Activated naive CD4-positive, alpha-beta T cell treated with anti-CD3 and anti-CD28 coated beads, Interleukin-2, amount 10 ng/mL, durations not matched to agents 7 days and 5 days (primary cell): ENCODE measurements at places on chromosomes 4 and X.

DNA sequence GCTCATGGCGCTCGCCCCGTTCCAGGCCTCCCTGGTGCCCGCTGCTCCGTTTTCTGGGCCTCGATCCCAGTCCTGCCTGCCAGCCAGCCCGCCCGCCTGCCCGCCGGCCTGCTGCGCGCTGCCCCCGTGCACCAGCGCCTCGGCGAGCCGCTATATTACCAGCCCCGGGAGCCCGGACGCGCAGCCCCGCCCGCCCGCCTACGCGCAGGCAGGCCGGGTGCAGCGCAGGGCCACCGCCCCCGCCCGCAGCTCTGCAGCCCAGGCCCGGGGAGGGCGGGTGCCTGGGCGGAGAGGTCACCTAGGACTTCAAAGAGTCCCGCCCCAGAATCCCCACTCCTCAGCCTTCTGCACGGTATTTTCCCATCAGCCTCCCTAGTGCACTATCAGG, at the start of gene MAOB:
Gene MAOB, minus strand, starts transcription at position 157 of the 388 bp plus-strand sequence. Its CDS starts 151 bp downstream, at position 6.
- no peak for DNase-seq

DNA sequence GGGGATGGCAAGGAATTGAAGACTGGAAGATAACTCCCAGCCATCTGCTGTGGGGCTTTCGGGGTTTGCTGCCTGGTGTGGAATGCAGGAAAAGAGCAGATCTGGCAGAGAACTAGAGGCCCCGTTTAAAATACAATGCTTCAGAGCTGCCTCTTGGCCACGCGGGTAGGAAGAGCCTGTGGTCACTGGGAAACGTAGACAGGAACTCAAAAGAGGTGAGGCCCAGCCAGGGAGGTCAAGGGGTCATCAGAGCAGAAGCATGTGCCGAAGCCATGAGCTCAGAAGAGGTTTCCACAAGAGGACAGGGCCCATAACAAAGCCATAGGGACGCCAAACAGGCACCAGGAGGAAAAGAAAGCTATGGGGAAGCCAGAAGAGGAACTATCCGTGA, 14.5 kb upstream of the STS start:
- no peak for DNase-seq

DNA sequence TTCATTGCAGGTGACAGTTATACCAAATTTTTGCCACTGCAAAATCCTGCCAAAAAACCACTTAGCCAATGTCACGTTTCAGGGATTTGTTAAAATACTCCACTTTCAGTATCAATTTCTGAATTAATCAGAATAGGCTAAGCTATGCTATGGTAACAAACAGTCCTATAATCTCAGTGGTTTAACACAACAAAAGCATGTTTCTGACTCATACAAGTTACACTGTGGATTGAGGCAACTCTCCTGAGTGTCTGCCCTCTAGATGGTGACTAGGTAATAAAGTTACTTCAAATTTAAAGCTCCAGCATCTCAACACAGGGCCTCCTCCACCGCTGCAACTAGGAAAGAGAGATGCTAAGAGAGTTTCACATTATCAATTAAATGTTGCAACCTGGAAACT, 23.0 kb upstream of the RADX start:
- no peak for DNase-seq

DNA sequence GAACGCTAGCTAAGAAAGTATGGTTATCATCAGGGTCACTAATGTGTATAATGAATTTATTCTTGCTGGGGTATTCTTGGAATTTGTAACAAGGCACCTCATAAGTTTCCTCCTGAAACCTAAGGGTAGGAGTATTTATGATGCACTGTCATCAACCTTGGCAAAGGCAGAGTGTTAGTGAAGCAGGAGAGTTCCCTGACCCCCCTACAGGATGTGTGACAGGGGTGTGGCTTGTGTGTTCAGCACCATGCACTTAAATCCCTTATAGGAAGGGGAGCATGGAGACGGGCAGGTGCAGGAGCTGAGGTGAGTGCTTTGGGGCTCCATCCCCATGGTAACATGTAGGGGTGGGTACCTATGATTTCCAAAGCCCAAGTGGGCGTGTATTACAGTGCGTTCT, 237.7 kb downstream of the GALNTL6 start:
- DNase-seq, result no peak

GRCh38 chrX:139382529-139382928, 148.0 kb upstream of the F9 start:
- DNase-seq, result no peak

DNA sequence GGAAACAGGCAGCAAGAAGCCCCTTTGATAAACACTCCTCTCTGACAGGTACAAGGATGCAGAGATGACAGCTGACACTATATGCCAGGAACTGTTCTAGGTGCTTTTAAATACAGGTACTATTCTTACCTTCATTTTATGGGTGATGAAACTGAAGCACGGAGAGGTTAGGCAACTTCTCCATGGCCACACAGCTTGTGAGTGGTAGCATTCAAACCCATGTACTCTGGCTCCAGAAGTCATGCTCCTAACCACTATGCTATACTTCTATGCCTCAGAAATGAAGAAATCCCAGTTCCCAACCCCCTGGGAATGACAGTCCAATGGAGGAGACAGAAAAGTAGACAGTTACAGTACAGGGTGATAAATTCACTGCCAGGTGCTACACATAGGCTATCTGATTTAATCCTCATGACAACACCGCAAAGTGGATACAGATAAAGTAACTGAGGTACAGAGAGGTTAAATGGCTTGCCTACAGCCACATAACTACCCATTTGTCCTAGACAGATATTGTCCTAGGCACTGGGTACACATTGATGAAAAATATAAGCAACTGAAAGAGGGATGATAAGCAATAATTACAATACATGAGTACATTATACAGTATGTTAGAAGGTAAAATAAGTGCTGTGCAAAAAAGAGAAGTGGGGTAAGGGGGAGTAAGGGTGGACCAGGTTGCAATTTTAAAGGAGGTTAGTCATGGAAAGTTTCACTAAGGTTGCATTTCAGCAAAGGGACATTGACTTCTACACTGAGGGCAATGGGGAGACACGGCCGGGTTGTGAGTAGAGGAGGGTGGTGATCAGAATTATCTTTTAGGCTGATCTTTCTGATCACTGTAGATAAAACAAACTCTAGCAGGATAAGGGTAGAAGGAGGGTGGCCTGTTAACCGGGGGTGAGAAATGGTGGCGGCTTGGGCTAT, 1.6 kb upstream of the F8 start:
- DNase-seq, result no peak

GRCh38 chr4:59060002-59060846, 1950.0 kb upstream of the IGFBP7 start:
- no peak for DNase-seq

- no peak for DNase-seq
Observed at GRCh38 chr4:10192331-10192730, 75.7 kb upstream of the WDR1 start.

DNA sequence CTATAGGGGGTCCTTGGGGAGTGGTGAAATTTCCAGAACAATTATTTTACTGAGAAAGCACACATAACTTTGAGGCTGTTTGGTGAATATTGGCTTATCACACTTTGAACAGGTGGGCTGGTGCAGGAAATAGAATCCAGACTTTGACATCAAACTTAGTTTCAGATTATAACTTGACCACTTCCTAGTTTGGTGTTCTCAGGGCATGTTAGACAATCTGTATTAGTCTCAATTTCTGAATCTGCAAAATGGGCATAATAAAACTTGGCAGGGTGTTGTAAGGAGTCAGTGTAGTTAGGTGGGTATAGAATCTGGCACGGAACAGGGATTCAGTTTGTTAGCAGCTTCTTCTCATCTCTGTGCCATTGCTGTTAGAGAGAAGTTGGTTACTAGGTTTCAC, 43.3 kb upstream of the MBNL3 start:
- no peak for DNase-seq

- DNase-seq, result no peak
Observed at GRCh38 chrX:137263374-137263773, 229.6 kb upstream of the GPR101 start.

DNA sequence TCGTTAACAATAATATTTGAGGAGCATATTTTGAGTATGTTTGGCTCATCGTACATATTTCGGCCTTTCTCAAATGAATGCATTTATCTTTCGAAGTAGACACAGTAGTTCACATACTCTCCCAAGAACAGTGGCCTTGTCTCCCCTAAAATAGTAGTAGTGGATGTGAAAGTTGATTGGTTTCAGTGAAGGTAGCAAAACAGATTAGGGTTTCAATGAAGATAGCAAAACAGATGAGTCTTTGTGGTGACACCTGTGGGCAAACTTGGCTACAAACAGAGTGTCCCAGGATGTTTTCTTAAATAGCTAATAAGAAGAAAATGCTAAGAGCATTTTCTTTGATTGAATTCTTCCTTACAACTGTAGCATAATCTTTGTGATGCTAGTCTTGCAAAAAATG, 67.0 kb downstream of the USP9X start:
- DNase-seq, result no peak

GRCh38 chr4:11532138-11532537, 103.4 kb upstream of the HS3ST1 start:
- DNase-seq, result no peak

DNA sequence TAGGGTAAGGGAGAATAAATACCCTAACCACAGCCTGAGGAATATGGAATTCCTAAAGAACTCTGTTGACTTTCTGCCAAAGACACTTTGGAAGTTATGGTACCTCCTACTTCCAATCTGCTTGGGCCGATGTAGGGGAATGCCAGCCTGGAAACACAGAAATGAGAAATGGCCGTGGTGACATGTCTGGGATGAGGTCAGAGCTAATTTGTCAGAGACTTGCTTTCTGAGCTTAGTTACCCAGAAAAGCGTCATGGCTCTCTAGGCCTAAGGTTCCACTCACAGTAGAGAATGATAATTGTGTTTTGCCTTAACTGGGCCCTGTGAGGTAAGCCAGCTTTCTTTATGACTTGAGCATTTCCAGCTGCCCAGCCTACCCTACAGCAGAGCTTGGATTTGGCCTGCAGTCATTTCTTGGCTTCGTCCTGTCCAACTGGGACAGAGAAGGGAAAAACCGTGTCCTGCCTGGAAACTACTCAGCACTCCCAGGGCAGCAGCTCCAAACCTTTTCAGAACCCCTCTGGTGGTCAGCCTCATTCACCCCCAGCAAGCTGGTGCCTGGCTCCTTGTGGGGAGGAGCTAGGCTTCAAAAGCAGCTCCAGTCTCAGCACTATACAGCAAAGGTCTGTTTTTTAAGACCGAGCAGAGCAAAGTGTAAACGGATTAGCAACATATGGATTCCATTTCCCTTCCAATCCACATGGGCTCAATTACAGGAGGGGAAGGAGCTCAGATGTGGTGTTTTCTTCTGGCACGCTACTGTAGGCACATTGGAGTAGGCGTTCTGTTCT, 92.3 kb downstream of the RLIM start:
- DNase-seq, result no peak

DNA sequence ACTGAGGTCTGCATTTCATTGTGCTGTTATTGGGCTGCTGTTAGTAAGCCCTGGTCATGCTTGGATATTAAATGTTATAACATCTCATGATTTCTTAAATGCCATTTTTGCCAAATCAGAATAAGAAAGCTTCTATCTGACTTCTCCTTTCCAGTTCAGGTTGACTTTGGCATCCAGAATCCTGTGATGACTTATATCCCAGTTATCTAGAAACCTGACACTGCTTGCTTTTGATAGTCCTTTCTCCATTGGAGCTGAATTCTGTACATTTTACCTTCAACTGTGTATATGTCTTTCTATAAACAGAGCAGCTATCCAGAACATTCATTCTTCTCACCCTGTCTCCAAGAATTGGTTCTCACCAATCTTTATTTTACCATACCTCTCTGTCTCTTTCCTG, 257.7 kb upstream of the GNPDA2 start:
- DNase-seq, result no peak

GRCh38 chr4:94519019-94519418, 67.3 kb downstream of the PDLIM5 start:
- DNase-seq, result no peak

GRCh38 chrX:119696251-119696890, 3.4 kb upstream of the SEPTIN6 start:
- no peak for DNase-seq

GRCh38 chr4:78207951-78208350, 150.8 kb downstream of the FRAS1 start:
- no peak for DNase-seq

- DNase-seq, result no peak
Observed at GRCh38 chrX:110417128-110417527, 58.5 kb downstream of the RTL9 start.

- DNase-seq, result no peak
Observed at GRCh38 chrX:47489507-47490275, 6.7 kb upstream of the ZNF41 start.

DNA sequence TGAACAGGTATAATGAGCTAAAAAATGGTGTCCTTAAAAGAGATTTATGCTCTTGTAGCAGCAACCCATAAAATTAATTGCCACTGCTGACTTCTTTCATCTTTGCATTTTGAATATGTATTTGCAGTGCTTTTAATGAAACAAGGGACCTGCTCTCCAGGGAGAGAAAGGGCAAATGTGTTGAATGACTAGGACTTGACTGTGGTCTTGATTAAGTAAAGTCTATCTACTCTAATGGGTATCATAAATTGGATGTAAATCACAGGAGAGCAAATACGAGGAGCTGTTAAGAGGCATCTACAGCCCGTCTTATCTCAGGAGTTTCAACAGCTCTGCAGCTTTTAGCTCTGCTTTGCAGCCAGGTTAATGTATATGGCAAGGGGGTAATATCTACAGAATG, 216.4 kb downstream of the PALLD start:
- no peak for DNase-seq

- DNase-seq, result no peak
Observed at GRCh38 chr4:25440478-25441030, 63.5 kb downstream of the ANAPC4 start.

GRCh38 chr4:42640613-42641012, 16.3 kb downstream of the ATP8A1 start:
- DNase-seq, result no peak

DNA sequence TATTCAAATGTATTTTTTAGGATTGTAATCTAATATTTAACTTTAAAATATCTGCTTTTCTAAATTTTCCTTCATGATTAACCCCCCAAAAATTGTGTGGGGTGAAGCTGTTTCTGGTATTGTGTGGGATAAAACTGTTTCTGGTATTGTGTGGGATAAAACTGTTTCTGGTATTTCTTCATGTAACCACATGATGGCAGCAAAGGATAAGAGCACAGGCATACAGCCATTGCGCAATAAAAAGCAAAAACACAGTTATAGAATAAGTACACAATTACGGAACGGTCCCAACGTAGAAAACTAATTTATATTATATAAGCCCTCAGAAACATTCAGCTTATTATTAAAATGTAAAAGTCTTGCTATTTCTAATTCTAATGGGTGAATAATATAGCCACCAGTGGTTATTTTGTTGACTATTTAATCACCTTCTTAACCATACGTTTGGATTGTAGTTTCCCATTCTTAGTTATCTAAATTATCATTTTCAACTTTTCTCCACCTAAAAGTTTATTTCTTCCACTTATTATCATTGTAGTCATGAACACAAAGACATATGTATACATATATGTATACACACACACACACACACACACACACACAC, 333.9 kb upstream of the FSTL5 start:
- peak; percentile 21 for DNase-seq

- no peak for DNase-seq
Observed at GRCh38 chr4:98803251-98803650, 125.7 kb downstream of the EIF4E start.

- DNase-seq, result no peak
Observed at GRCh38 chr4:81814987-81815541, 343.4 kb upstream of the RASGEF1B start.

GRCh38 chr4:37043342-37043741, 201.2 kb upstream of the NWD2 start:
- no peak for DNase-seq
